Stimulated activated CD8-positive, alpha-beta memory T cell treated with anti-CD3 and anti-CD28 coated beads, Interleukin-15, amount 100 ng/mL, for 4 hours (primary cell): ENCODE measurements at places on chromosomes 6 and 20.

- DNase-seq, result no peak
Observed at GRCh38 chr6:117506180-117506835, 23.8 kb downstream of the DCBLD1 start.

- DNase-seq, result no peak
Observed at GRCh38 chr6:170006071-170006899, 254.9 kb downstream of the ERMARD start.

DNA sequence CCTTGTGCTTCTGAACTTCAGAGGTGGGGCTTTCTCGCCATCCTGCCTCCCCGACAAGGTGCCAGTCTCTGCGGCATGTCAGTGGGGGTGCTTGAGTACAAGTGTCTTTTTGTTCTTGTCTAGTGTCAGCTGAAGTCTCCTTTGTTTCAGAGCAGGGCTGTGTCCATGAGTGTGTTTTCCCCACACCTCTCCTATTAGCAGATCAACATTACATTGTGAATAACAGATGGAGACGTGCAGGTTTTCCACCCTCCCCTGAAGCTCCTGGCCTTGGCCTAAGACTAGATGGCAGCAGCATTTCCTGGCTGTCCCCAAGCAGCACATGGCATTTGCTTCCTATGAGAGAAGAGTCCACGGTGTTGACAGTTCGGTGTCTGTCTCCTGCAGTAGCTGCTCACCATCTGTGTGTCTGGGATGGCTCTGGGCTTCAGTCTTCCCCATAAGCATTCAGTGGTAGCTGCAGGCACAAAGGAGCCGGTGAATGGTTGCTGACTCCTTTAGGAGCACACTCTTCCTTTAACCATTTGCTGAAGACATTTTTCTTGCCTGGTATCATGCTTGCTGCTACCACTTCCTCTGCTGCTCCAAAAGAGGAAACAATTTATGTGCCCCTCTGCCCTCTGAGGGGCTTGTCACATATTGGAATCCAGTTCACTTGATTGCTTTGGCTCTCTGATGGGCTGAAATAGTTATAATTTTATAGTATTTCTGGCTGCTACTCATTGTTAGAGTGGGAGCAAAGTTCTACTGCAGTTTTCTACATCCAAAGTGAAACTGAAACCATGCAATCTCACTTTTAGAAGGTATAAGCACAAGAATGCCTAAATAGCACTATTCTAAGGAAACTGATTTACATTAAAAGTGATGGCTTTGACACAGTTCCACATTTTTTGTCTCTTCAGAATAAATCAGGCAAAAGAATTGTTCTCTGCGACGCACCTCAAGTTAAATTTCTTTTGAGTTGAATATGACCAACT is 913.0 kb downstream of the C6orf118 start:
- no peak for DNase-seq

DNA sequence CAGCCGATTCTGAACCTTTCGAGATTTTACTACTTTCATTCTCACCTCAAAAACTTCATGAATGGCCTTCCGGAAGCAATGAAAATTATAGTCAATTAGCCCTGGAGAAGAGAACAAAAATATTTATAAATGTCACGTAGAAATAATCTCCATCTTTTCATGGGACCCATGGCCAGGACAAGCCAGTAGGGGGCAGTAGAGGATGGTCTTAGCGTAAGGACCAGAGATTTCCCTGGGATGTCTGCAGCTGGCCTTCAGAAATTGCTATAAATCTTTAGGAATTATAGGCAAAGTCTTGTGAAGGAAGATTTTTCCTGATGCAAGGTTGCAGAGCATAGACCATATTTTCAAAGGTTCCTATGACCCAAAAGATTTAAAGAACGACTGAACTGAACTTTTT is 15.6 kb upstream of the UBE2J1 start:
- DNase-seq, result no peak

DNA sequence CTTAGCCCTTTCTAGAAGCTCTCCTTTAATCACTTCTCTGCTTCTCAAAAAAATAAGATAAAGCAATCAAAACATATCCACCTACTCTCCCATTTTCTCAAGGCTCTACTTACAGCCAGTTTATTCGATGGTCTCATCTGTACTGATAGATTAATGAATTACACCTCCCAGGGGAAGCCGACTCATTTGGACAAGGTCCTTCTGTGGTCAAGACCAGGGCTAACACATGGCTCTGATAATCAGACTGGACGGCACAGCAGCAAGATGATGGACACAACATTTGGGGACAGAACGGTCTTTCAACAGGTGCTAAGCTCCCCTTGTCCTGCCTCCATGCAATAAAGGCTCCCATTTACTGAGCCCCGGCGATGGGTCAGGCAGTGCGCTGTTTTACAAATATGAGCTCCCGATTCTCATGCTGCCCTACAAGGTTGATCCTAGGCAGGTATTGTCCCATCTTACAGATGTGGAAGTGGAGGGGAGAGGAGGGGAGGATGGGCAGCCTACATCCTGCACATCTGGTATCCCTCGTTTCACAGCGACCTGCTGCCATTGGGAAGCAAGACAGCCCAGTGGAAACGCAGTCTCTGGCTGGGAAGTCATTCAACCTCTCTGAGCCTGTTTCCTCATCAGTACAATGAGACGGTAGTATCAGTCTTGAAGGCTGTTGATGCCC is 15.7 kb downstream of the CPNE5 start:
- DNase-seq, result no peak

DNA sequence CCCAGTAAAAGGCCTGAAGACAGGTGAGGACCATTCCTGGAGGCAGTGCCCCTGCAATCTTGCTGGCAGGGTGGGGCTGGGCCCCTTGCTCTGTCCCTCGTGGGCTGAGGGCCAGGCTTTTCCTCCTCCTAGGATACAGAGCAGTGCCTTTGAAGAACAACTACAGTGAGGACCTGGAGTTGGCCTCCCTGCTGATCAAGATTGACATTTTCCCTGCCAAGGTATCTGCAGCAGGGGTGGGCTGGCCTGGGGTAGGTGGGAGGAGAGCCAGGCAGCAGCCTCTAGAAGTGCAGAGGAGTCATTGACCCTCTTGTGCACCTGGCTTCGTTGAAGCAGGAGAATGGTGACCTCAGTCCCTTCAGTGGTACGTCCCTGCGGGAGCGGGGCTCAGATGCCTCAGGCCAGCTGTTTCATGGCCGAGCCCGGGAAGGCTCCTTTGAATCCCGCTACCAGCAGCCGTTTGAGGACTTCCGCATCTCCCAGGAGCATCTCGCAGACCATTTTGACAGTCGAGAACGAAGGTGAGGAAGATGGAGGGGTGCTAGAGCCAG is 36.5 kb downstream of the PLCG1 start:
- no peak for DNase-seq

- DNase-seq, result no peak
Observed at GRCh38 chr6:7833751-7834070, 76.9 kb downstream of the TXNDC5 start.

GRCh38 chr20:31476643-31477215 is 1.6 kb downstream of the REM1 start:
- DNase-seq, result no peak

DNA sequence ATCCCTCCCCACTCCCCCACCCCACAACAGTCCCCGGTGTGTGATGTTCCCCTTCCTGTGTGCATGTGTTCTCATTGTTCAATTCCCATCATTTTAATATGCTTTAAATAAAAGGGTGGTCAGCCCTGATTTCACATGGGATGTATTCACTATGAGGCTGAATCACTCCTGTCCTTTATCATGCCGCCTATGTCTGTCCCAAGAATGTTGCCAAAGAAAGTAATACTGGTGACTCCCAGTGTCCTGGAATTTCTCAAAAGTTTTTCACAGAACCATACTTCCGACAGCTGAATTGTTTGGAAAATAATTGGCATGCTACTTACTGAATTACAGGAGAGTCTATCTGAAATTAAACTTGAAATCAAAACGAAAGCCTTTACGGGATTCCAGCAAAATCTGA is 217.7 kb downstream of the HAO1 start:
- no peak for DNase-seq

- no peak for DNase-seq
Observed at GRCh38 chr6:138197570-138197969, 20.7 kb downstream of the PBOV1 start.

- DNase-seq, result no peak
Observed at GRCh38 chr6:163837691-163838431, 423.3 kb downstream of the QKI start.

DNA sequence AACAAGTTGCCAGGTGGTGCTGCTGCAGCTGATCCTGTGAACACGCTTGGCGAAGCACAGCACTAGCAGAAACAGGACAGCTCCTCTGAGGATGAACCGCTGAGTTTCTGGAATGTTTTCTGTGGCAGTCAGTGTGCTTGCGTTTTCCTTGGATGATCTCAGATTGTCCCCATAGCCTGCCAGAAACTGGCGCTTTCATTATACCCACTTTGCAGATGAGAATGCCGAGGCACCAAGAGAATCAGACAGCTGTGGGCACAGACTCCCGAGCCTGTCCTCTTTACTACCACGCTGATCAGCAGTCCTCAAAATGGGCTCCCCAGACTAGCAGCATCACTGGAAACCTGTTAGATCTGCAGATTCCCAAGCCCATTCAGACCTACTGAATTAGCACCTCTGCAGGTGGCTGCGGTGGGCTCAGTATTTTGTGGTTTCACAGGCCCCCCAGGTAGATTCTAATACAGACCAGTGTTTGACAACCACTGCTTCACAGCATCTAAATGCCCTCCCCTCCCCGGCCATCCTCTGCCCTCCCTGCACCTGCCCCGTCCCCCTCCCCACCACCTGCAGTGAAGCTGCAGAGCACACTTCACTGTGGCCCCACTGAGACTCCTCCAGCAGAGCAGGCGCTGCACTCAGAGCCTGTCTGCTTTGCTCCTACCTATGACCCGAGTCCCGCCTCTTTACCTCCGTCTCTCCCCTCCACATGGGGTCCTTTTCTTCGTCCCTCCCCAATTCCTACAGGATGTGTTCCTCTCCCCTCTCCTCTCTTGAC is 29.6 kb downstream of the SPATA2 start:
- DNase-seq, result no peak

DNA sequence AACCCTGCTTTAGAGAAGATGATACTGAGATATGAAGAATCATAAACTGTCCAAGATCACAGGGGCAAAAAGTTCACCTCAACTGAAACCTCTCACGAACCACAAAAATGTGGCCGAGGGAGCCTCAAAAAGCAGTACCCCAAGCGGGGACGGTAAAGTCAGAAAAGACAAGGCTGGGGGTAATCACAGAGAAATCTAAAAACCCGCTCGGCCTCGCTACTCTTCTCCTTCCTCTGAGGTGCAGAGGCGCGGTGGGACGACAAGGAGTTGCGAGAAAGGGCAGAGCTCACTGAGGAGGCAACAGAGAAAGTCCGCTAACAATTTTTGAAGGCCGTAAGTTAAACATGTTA is 356 bp upstream of the IRAK1BP1 start:
- no peak for DNase-seq

DNA sequence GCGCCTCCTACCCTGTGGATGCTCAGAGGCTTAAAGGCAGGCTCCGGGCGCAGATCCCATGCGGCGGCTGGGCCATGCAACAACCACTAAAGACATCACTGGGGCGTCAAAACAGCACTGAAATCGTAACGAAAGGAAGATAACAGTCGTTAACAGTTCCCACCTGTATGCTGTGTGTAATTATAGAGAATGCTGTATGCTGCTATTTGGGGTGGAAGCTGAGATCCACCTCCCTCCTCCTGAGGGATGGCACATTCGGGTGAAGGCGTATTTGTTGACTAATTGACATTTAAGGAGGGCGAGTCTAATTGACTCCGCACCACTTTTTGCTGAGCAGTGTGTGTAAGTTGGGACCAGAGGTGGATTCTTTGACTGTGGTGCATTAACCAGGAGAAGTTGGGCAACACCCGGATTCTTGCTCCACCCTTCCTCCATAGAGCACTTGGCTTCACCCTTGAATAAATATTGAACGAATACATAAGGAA is 687 bp downstream of the SLC35A1 start:
- DNase-seq, result no peak

DNA sequence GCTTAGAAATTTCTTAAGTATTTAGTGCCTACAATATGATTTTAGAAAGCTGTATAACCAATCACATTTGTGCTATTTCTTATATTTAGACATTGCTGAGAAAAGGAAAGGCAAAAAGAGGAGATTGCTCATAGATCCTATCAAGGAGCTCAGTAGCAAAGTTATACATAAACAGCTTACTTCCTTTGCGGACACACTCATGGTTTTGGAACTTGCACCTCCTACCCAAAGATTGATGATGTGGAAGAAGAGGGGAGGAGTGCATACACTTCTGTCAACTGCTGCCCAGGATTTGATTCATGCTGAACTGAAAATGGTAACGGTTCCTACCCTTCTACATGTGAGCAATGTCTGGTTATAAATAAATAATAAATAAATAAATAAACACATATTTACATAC is 16.7 kb downstream of the RAD21L1 start:
- no peak for DNase-seq

DNA sequence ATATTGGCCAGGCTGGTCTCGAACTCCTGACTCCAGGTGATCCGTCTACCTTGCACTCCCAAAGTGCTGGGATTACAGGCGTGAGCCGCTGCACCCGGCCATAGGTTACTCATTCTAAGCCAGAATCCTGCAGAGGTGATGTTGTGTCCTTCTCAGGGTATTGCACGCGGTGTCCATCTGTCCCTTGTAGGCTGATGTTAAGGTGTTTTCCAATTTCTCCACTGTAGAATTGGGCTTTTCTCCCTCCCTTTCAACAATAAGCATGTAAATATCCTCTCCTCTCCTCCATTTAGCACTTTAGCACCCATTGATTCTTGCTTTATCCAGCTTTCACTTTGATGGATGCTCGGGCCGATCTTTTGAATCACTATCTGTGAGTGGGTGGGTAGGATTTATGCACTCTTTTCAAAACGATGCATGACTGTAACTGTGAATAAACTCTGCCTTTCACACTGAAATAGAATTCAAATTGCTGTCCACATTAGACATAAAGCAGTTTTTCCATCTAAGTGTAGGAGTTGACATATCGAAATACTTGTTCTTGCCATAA is 52.6 kb downstream of the ZBTB2 start:
- no peak for DNase-seq

DNA sequence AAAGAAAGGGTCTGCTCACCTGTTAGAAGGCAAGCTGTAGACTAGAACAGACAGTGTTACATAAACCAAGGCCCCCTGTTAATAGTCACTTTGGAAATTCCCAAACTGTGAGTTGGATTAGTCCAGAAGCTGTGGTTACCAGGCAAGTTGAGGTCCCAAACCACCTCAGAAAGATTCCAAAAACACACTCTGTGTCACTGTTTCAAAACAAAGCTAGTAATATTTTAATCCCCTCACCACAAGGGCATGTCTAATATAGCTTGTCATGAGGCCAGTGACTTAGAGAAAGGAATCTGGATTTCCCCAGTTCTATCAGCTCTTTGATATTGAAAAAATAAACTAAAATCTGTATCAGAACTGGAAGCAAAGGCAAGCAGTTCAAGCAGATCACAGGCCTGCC is 244.6 kb downstream of the HAO1 start:
- no peak for DNase-seq

GRCh38 chr20:54623991-54624569 is 148.7 kb downstream of the DOK5 start:
- no peak for DNase-seq
